Thymus (tissue), 14 donors: ENCODE measurements at places on chromosomes 1 and 21. TPM values are rescaled to one million over a fixed set of nuclear protein-coding genes. Genes with fewer than 3 reads are reported as not detected.

DNA sequence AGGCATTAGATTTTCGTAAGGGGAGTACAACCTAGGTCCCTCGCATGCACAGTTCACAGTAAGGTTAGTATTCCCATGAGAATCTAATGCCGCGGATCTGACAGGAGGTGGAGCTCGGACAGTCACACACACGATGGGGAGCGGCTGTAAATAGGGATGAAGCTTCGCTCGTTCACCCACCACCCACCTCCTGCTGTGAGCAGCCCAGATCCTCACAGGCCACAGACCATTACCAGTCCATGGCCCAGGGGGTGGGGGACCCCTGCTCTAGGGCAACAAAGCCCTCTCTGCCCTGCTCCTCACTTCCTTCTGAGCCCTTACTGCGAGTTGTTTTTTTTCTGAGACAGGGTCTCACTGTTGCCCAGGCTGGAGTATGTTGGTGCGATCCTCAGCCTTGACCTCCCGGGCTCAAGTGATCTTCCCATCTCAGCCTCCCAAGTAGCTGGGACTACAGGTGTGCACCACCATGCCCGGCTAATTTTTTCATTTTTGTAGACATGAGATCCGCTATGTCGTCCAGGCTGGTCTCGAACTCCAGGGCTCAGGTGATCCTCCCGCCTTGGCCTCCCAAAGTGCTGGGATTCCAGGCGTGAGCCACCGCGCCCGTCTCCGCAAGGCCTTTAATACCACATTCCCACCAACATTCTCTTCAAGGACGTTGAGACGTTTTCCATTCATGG, 21.3 kb downstream of the TRPM2 start:
- DNase-seq: no peak

- DNase-seq: no peak
Measured at GRCh38 chr1:204513117-204513716, 3.0 kb upstream of the MDM4 start.

GRCh38 chr1:155032886-155033285, 695 bp downstream of the DCST2 start:
- no peak for DNase-seq

DNA sequence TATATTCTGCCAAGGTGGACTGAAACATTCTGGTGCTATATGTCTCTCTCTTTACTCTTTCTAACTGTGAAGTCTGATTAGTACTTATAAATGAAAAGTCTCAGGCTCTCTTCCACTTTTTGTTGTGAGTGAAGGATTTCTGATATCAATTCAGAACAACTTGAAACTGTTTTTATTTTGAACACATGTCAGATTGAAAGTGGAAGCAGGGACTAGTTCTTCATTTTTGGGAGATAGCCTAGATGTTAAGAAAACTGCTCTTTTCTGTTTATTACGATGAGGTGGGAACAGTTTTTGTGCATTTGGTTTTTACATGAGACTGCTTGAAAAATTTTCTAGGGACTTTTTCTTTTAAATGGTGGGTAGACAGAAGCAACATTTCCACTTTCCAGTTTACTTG, 14.5 kb upstream of the GBP3 start:
- DNase-seq: no peak

DNA sequence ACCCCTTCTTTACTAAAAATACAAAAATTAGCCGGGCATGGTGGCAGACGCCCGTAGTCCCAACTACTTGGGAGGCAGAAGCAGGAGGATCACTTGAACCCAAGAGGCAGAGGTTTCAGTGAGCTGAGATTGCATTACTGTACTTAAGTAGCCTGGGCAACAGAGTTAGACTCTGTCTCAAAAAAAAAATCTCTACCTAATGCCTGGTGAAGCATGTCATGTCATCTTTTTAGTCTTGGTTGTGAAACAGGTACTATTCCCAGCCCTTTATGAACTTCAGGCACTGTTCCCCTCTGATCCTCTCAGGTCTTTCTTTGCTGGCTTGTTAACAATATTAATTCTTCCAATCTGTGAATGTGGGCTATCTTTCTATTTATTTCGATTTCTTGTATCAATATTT, 22.1 kb downstream of the PRRC2C start:
- DNase-seq: no peak

- DNase-seq: no peak
Measured at GRCh38 chr1:16015960-16016901, 1.6 kb downstream of the HSPB7 start.

DNA sequence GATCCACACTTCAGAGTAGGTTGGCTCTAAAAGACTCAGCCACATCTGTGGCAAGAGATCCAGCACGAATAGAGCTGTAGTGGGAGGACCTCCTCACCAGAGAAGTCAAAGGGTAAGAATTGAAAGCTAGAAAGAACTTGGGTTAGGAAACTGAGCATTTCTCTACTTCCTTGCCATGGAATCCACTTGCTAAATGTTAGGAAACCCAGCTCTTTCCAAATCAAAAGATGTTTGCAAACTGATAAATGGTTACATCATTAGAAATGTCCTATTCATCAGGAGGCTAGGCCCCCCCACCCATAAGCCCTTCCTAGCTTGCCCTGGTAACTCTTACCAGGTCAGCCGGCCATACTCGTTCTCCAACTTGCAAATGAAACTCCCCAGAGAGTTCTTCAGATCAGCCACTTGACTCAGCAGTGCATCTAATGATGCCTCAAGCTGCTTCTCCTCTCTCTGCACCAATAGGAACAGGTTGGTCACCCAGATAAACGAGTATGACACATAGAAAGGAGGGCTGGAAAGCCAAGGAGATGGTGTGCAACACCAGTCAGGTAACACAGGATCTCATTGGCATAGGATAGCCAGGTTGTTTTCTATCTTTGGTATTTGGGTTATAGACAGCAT, 1.5 kb downstream of the MED8 start:
- no peak for DNase-seq

- DNase-seq: no peak
Measured at GRCh38 chr1:59016390-59016789, 232.5 kb upstream of the JUN start.

DNA sequence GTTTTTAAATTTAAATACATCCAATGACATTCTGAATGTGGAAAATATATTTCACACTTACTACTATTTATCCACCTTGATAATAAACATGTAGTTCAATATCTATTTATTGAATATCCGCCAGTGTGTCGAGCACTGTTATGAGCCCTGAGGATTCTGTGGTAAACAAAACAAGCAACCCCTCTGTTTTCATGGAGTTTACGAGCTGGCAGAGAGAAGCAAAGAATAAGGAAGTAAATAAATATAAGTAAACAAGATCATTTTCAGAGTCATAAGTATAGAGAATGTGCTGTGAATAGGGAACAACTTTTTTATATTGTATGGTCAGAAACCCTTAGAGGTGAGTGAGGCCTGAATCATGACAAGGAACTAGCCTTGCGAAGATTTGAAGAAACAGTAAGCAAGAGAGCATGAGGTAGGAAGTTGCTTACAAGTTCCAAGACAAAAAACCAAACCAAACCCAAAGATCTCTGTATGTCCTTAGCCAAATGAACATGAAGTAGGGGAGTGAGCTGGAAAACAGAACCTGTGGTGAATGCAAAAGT, 6.4 kb upstream of the SERBP1 start:
- no peak for DNase-seq

- no peak for DNase-seq
Measured at GRCh38 chr1:230365723-230366307, 60.3 kb downstream of the PGBD5 start.

GRCh38 chr1:184072376-184072775, 20.8 kb downstream of the TSEN15 start:
- DNase-seq: no peak

- DNase-seq: no peak
Measured at GRCh38 chr1:211647711-211648121, 27.7 kb downstream of the NEK2 start.

GRCh38 chr1:154404984-154405746, at the start of gene IL6R:
Gene IL6R (plus strand): TSS chr1:154405343. CDS start chr1:154405630, 287 bp downstream.
- DNase-seq: no peak

GRCh38 chr1:197981561-197981960, 64.4 kb downstream of the LHX9 start:
- DNase-seq: no peak

DNA sequence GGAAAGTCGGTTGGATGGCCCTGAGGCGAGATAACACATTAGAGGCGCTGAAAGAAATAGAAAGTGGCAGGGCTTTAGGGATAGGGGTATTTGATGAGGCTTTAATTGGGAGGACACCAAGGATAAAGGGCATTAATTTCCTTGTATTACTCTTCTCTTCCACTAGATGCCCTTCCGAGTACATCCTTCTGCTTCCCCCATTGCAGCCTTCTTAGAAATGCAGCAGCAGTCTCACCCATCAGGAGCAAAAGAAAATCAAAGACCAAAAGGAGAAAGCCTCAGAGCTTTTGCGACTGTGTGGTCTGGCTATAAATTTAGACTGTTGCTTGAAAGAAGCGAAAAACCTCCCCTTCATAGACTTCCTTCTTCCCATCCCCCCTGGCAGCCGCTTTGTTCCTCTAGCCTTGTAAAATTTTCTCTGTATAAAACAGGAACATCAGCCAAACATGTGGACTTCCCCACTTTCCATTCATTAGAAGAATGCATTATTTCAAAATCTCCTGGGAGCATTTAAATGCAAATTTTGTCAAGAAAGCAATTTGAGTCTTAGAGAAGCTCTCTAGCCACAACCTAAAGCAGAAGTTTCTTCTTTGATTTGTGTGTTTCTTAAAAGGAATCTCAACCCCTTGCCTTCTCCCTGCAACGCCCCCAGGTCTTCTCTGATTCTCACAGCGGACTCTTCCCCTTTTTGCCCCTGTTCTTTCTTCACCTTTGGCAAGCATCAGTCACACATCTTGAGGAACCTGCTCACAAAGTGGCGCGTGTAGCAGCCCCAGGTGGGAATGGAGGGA, 76.6 kb downstream of the NDUFS5 start:
- no peak for DNase-seq

DNA sequence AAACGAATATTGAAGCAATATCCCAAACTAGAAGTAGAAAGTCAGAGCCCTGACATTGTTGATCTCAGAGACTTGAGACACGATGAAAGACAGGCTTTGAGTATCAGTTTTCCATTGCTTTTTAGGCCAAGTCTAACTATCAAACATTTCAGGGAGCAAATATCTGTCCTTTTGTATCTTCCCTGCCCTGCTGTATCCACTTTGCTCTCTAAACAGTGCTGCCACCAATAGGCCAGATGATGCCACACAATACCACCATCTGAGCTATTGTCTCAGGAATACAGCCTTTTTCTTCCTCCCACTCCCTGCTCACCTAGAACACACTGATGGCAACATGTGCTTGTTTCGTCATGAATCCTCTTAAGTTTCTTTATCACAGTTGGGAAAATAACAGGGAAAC, 62.6 kb upstream of the SPAG17 start:
- no peak for DNase-seq

DNA sequence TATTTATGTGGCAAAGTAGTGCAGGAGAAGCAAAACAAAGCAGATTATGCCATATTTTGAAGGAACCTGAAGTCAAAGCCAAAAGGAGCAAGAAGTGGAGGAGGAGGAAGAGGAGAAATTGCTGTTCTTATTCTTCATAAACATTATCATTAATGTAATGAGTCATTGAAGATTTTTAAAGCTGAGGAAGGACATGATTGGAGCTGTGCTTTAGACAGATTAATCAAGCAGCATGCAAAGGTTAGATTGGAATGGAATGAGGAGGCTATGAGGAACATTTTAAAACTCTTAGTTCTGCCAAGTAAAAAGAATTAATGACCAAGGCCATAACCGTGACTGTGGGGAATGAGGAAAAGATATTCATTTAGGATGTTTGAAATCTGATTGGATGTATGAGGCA, 33.0 kb upstream of the HSD17B7 start:
- DNase-seq: no peak

DNA sequence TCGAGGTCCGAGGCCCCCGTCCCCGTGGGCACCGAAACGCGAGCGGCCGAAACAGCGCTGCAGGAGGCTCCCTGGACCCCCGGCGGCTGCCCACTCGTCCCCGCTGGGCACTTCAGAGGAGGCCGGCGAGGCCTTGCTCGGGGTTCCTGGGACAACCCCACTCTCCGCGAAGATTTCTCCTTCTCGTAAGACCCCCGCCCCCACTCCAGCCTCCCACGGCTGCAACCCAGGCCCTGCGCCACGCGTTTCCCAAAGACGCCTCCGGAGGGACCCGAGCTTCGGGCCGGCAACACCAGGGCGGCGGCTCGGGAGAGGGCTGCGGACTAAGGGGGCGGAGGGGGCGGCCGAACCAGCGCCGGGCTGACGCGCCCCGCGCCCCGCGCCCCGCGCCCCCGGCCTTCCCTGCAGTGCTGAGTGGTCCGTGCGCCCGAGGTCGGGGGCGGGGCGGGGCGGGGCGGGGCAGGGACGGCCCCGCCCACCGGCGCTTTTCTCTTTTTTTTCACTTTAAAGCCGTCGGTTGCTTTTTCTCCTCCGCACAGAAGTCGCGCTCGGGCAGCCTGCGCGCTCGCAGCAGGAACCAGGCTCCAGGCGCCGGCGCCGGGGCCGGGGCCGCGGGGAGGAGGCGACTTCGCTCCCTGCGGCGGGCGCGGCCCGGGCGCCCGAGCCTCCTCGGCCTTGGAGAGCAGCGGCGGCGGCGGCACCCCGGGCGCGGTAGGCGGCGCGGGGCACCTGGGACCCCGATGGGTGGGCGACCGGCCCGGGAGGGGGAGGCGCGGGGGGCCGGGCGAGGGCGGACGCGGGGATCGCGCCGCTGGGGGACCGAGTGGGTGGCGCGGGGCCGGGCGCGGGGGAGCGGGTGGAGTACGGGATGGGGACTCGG, at the start of gene SPSB1:
TSS of gene SPSB1 (plus strand) at position 534 of the 880 bp plus-strand sequence. CDS start 62,998 bp downstream, outside the sequence.
- DNase-seq: peak; percentile 68

GRCh38 chr1:162028726-162029125, 5.1 kb upstream of the OLFML2B start:
- no peak for DNase-seq

The C1orf94 gene
- not detected for total RNA-seq

The EFHD2 gene
- 36.3 TPM for total RNA-seq

The SEC16B gene
- total RNA-seq: 0.28 TPM

The OR14A2 gene
- not detected for total RNA-seq

The C1QA gene
- total RNA-seq: 153 TPM

The HNRNPU gene
- 307 TPM for total RNA-seq

The SELP gene
- total RNA-seq: 1.0 TPM

The POU3F1 gene
- total RNA-seq: 0.09 TPM

The KCTD3 gene
- 14.7 TPM for total RNA-seq

The SLC45A1 gene
- 0.09 TPM for total RNA-seq

The SPRR2F gene
- 0.09 TPM for total RNA-seq

The RNU1-1 gene
- 17,380 TPM for total RNA-seq

The TCHH gene
- total RNA-seq: 0.05 TPM
